ENCODE measurements at places on chromosomes 7 and 10.

DNA sequence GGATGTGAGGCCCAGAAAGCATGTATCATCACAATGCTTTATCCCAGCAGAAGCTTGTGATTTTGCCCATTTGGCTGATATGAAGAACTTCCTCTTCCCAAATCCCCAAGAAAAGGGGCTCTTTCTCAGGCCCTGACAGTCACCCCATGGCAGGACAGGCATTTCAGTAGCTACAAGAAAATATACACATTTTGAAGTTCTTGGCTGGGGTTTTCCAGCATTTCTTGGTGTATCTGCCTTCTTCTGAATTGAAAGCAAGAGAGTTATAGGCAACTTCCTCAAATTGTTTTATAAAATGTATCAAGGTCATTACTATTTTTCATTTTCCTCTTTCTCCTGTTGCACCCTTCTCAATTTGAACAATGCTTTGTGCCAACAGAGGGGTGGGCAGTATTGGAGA lies 63.3 kb upstream of the PDLIM1 start:
- DNase-seq: no peak

GRCh38 chr7:2979201-2979631 lies 64.5 kb downstream of the CARD11 start:
- DNase-seq: no peak

DNA sequence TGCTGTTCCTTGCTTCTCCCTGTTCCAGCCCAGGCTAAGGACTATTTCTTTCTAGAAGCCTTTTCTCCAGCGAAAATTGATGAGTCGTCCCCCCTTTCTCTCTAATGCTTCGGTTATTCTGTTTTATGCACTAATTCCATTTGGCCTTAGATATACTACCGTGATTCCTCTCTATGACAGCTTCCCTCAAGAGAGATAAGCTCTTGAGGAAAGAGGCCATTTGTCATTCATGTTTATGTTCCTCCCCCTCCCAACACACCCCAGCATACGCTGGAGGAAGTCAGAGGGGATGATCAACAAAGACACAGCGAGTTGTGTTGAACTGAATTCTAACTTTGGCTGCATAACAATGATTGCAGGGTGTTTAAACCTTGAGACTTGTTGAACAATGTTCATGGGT lies 198.8 kb downstream of the BMPER start:
- DNase-seq: no peak

- DNase-seq: no peak
Measured at GRCh38 chr7:143846692-143847091, 55.3 kb downstream of the TCAF1 start.

DNA sequence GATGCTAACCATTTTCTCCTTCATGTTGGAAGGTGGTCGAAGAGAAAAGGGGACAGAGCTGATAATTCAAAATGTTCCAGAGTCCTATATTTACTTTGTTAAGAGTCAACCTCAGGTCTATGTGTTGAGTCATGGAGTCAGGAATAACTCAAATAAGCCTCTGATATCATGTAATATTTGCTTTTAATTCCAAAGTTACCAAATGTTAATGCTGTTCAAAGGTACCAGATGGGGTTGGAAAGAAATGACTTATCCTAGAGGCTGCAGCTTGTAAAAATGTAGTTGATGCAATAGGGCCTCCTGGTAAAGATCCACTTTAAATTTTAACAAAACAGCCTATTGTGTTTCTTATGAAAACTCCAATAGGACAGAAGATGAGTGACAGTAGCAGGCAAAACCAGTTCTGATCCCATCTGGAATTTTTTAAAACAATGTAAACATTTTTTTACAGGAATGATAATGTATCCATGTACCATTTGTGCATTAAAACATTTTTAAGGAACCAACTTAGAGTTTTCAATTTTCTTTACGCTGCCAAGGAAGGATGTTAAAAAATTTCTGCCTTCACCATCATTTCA lies 218.2 kb downstream of the ANK3 start:
- no peak for DNase-seq

DNA sequence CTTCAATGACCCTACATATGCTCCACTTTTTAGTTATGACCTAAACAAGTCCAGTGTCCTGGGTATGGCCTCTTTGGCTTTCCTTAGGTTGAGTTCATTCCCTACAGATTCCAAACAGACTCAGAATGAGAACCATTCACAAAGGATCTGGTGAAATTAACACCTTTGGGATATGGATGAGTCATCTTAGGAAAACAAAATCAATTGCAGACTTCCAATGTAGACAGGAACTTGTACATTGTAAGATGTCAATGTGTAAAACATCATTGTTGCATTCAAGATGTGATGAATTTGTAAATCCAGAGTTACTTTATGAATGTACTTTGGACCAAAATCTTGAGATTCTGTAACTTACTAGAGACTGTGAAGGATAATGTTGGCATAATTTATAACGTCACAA lies 43.4 kb upstream of the HECTD2 start:
- DNase-seq: no peak

- no peak for DNase-seq
Measured at GRCh38 chr10:61376908-61377368, 76.2 kb downstream of the TMEM26 start.

- DNase-seq: no peak
Measured at GRCh38 chr7:70134029-70134770, 535.9 kb downstream of the AUTS2 start.

DNA sequence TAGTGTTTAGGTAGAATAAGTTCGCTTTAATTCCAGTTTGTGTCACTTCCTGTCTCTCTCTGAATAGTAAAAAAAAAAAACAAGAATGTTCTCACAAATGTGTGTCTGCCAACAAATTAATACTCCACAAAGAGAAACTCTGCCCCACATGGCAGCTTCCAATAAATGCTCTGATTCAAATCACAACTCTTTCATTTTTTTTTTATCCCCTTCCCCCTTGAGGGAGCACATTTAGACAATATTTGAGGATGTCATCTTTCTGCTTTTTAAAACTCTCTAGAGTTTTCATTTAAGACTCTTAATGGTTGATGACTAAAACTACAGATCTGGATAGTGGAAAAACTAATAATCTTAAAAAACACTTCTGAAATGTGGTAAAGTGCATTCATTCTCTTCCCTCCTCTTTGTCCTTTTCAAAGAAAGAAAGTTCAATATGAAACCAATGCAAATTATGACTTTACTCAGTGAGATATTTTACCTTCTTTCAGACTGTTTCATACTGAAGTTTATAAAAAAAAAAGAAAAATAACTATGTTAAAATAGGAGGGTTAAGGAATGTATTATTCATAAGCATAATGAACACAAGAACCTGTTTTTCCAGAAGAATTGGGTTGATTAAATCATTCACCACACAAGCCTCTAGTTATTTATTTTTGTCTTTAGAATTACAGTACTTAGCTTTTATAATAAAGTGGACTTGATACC lies 42.3 kb downstream of the ARID5B start:
- no peak for DNase-seq

GRCh38 chr7:148856578-148856881 lies 27.6 kb downstream of the EZH2 start:
- no peak for DNase-seq

DNA sequence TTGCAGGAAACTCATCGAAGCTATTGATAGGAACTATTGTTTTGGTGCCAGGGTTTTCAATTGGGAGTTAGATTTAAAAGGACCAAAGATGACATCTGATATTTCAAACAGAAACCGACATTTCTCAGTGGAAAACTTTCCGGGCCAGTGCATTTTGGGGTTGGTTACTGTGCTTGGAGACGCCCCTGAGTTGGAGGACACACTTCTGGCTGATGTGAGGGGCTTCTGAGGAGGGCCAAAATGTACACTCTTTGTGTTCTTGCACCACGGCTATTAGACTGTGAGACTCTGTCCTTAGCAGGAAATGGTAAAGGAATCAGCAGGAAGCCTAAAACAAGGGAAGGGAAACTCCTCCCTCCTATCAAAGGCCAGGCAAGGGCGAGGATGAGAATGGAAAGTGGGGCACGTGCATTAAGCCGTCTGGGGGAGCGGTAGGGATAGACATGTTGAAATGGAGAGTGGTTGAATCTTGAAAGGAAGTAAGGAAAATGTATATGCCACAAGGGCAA lies 1.8 kb upstream of the SRGN start:
- DNase-seq: no peak

All from AML-193 (cell line).